Activated CD4-positive, alpha-beta T cell treated with anti-CD3 and anti-CD28 coated beads for 1 hour (primary cell): ENCODE measurements at places on chromosomes 4 and X.

DNA sequence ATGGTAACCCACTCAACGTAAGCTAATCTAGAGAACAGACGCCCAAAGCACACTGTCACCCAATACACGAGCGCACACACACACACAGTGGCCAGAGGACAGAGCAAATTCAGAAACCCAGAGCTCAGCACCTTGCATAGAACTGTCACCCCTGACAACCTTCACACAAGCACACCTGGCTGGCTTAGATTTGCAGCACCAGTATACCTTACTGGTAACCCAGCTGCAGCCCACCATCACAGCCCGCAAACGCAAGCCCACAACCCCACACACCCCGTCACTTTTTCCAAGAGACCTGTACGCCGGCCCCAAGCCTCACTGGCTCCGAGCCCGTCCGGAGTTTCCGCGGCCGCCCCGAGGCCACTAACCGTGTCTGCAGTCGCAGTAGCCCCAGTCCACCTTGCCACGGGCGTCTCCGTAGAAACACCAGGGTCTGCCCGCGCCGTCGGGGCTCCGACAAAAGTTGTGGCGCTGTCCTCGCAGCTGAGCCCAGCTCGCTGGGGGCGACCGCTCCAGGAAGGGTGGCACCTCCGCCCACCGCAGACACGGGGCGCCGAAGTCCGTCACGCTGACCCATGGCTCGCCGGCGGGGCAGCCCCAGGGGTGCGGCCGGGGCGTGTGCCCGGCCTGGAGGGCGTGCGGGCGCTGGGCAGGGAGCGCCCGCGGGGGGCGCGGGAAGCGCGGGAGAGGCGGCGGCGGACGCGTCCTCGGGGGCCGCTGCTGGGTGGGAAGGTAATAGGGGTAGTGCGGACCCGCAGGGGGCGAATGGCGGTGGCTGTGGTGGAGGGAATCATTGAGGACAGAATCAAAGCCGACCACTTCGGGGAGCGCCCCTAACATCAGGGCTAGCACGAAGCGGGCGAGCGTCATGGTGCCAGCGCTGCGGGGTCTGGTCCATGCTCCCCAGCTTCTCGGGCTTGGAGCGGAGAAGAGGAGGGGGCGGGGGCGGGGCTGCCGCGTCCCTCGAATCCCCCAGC, 664 bp downstream of the PRSS12 start:
- no peak for DNase-seq

GRCh38 chr4:48986654-48987164, 634 bp downstream of the CWH43 start:
- DNase-seq: no peak

GRCh38 chrX:93977641-93978040, 303.6 kb downstream of the FAM133A start:
- no peak for DNase-seq

- DNase-seq: no peak
These were observed 33.1 kb upstream of the GK start for GRCh38 chrX:30620125-30620524.

- no peak for DNase-seq
These were observed 72.1 kb downstream of the BEND4 start for GRCh38 chr4:42080306-42080705.
